Upper lobe of left lung (tissue), 6 donors: ENCODE measurements at places on chromosomes 4 and X. TPM values are rescaled to one million over a fixed set of nuclear protein-coding genes. Genes with fewer than 3 reads are reported as not detected.

Gene TCEAL9
- 34.6 TPM for total RNA-seq

Gene PDE5A
- 28.1 TPM for total RNA-seq

Gene APBB2
- total RNA-seq, result 100 TPM

Gene SLC6A14
- total RNA-seq, result 3.2 TPM

Gene STS
- 10.6 TPM for total RNA-seq

Gene ASB12
- total RNA-seq, result 0.34 TPM

Gene MID1IP1
- 156 TPM for total RNA-seq

Gene LDB2
- 50.7 TPM for total RNA-seq

Gene BLTP1
- total RNA-seq, result 235 TPM

Gene ERVMER34-1
- 2.1 TPM for total RNA-seq

Gene ZMAT1
- total RNA-seq, result 39.8 TPM

Gene ARL9
- not detected for total RNA-seq

Gene TNIP3
- total RNA-seq, result 8.0 TPM

Gene PDLIM3
- 183 TPM for total RNA-seq

Gene ATG4A
- total RNA-seq, result 12.4 TPM

Gene XK
- 1.3 TPM for total RNA-seq

Gene IL15
- total RNA-seq, result 7.3 TPM

Gene UGT8
- 1.5 TPM for total RNA-seq

Gene ABLIM2
- 36.9 TPM for total RNA-seq

Gene DCAF12L2
- not detected for total RNA-seq
